ENCODE measurements at places on chromosomes 11 and 22.

DNA sequence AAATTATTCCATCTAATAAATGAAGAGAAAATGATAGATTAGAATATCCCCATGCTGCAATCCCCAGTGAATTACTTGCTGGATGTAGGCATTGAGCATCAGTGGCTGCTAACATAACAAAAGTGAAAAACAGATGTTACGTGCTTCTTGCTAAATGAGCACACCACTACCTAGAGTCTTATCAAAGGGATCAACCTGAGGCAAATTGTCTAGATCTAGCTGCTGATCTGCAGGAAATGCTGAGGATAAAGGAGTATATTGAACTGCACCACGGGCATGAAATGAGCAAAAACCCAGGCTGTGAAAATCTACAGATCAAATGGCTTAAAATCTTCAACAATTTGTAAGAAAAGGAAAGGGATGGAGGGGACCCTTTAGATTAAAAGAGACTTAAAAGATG lies 45.3 kb upstream of the SCUBE2 start:
- DNase-seq = no peak

DNA sequence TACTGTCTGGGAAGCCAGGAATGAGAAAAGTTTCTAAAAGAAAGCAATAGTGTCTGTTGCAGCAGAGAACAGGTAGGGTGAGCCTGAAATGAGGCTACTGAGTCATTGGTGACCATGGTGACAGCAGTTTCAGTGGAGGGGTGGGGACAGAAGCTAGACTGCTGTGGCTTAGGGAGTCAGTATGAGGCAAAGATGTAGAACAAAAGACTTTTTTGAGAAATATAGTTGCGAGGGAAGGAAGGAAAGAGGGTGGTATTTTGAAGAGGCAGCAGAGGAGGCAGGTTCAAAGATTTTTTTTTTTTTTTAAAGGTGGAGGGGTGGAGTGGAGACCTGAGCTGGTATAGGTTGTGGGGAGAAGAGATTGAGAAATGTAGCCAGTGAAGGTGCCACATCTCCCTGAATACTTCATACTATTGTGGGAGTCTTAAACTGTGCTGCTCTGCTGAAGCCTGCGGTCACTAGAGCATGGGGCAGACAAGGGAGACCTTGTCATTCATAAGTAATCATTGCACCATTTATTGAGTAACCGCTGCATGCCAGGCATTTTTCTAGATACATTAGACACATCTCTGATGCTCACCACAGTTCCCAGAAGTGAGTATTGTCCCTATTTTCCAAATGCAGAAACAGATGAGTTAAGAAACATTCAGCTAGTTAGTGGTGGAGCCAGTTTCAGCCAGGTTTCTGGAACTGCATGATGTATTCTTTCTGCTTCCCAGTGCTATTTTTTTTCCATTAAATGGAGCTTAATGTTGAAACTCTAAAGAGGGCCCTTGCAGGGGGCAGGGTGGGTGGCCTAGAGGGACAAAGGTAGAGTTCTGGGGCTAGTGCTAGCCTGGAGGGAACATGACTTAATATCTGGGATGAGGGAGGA lies 49.9 kb downstream of the STIM1 start:
- no peak for DNase-seq

- DNase-seq = no peak
These were observed 59.3 kb downstream of the BDNF start for GRCh38 chr11:27640954-27641353.

DNA sequence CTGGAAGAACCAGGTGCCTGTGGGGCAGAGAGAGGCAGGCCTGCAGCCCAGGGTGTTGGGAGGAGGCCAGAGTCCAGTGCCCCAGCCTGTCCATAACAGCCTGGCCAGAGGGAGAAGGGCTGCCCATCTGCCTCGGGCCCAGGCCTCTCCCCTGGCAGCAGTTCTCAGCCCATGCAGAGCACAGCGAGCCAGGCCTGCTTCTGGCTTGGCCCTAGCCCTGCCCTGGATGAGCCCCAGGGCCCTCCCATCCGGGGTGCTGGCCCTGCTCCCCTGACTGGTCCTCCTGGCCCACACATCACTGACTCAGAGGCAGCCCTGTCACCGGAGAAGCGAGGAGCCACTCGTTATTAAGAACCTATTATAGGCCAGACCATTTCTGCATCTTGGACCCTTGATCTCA lies 19.7 kb upstream of the MYRF start:
- no peak for DNase-seq

DNA sequence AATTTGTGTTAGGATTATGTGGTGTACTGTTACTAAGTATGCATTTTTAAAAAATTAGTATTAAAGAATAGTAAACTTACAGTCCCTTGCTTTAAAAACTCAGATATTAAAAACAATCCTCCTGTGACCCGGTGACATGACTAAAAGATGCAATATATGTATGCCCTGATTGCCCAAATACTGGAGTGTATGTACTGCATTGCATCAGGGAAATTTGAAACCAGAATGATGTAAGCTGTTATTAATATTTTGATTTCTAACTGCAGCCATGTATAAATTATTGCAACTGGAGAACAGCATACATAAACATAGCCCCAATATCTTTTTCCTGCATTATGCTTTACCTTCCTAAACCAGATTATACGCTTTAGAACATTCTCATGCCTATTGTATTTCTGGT lies 3.7 kb upstream of the HSPA8 start:
- no peak for DNase-seq

DNA sequence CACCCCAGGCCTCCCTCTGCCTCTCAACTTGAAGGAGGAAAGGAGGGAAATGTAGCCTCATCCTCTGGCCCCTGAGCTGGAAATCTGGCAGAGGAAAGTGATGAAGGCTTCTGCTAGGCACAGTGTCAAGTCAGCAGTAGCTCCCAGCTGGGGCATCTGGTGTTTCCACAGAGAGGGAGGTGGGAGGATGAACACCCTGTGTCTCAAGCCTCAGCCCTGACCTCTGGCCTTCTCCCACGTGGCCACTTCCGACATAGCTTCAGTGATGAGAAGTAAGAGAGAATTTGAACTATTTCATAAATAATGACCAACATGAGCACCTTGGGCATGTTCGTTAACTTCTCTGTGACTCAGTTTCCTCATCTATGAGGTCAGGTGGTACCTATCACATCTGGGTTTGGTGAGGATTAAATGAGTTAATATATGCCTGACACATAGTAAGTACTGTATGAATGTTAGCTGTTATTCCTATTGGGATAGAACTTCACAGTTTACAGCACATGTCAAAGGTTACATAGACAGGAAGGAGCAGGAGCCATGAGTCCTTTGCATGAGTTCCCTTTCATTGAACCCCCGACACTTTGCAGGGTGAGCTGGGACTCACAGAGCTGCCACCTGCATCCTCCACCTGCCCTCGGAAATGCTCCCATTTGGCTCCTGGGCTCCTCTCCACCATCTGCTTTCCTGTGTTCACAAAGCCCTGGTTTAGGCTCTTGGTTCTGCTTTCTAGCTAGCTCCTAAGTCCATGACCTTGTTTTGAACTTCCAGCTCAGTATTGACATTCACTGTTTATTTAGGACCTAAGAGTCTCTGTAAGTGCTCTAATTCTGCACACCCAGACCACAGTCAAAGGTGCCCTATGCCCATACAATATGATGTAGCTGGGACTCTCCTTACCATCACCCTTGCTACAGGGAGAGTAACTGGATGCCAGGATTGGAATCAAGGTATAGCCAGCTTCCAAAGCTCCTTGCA lies 61.7 kb downstream of the CSNK2A3 start:
- no peak for DNase-seq

GRCh38 chr11:112229746-112230433 lies 3.7 kb downstream of the PTS start:
- DNase-seq = no peak

GRCh38 chr11:98180921-98181320 lies 839.8 kb upstream of the CNTN5 start:
- DNase-seq = no peak

- no peak for DNase-seq
These were observed 72.3 kb upstream of the CHRM4 start for GRCh38 chr11:46463701-46464421.

DNA sequence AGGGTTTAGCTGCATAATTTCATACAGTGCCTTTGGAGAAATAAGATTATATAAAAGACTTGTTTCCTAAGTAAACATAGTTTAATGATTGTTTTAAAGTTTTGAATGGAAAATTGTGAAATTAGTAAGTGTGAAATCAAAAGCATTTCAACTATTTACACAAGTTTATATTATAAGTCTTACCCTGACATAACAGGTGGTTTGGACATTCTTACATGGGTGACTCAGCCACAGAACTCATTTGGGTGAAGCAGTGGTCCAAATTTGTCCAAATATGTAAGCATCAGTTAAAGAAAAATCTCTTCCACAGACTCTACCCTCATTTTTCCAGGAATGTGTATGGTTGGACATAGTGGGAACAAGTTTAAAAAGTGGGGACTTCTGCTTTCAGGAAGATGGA lies 68.0 kb downstream of the USP47 start:
- DNase-seq = no peak

Measured in NCI-H1105 (cell line).